ENCODE measurements at places on chromosomes 2 and 18.
A peak's percentile ranks its signal among the peaks of the same experiment; 100 is the strongest.

DNA sequence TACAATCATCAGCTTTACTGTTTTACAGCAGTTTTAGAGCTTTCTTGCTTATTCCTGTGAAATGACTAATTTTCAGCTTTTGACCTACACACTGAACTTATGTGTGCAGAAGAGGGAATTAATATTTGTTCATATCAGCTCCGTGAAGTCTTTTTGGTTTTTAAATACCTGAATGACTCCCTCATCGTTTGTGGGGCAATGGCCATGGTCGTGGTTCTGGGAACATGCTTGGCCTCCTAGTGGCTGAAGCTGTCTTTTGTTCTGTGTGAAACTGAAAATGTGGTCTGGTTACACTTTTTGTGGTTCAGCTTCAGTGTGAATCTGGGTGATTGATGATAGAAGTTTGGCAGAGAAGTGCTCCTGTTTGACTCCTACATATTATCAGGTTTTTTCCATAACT lies 408.1 kb downstream of the THSD7B start:
- no peak for DNase-seq

GRCh38 chr18:46051731-46052461 lies 20.2 kb downstream of the PSTPIP2 start:
- no peak for DNase-seq

DNA sequence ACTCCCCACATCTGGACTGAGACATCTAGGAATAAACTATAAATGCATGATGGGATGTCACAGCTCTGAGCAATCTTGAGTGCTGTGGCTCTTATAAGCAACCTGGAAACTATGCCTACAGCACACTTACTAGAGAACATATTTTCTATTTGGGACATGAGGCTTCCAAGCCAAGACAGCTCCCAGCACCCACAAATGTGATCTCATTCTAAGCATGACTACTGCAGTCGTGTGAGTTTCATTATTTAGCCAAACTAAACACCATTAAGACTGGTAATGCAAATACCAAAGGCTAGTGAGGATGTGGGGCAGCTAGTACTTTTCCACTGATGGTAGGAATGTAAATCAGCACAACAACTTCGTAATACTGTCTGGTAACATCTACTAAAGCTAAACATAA lies 72.5 kb downstream of the RTTN start:
- peak; percentile 29 for DNase-seq

GRCh38 chr2:45888167-45888566 lies 236.7 kb downstream of the PRKCE start:
- no peak for DNase-seq

GRCh38 chr2:65453916-65454315 lies 21.5 kb upstream of the SPRED2 start:
- DNase-seq, result no peak

- DNase-seq, result no peak
Observed at GRCh38 chr2:205646680-205647079, 35.6 kb upstream of the NRP2 start.

- DNase-seq, result no peak
Observed at GRCh38 chr18:68519336-68519735, 195.6 kb downstream of the TMX3 start.

DNA sequence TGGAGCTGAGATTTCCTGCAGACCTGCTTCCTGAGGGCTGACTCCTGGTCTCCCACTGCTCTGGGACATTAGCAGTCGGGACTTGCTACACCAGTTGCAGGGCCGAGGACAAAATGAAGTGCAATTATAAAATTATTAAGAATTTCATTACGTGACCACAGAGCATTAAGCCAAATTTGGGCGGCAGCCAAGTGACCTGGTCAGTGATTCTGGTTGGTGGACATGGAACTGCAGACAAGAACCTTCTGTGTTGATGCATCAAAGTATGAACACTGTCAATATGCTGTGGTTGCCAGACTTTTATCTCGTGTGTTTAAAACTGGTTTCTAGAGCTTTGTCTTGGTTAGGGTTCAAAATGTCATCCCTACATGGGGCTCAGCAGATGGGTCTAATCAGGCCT lies 24.8 kb downstream of the SH3RF3 start:
- no peak for DNase-seq

GRCh38 chr18:10262566-10262965 lies 191.9 kb upstream of the APCDD1 start:
- DNase-seq, result no peak

DNA sequence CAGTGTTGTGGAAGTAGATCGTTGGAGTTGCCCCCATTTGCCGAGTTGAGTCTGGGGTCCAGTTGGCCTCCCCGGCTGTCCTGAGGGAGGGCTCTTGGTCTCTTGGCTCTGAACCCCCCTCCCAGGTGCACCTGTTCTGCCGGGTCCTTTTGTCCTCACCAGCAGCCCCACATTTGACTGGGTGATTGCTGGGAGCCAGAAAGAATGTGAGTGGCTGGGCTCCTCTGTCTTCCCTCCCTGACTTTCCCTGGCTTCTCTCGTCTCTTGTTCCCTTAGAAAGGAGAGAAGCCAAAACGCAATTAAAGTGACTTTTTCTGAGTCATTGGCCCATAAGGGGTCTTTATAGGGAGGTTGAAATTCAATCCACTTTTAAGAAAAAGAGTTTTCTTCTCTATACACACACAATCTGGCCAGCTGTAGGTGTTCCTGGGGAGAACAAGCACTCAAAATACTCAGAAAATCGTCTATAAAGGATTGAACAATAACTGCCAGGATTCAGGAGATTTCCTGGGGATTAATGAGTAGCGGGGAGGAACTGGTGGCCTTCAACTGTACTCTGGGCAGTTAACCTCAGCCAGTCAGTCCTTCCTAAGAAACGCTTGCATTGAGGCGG lies 131.0 kb downstream of the TMEM182 start:
- no peak for DNase-seq

DNA sequence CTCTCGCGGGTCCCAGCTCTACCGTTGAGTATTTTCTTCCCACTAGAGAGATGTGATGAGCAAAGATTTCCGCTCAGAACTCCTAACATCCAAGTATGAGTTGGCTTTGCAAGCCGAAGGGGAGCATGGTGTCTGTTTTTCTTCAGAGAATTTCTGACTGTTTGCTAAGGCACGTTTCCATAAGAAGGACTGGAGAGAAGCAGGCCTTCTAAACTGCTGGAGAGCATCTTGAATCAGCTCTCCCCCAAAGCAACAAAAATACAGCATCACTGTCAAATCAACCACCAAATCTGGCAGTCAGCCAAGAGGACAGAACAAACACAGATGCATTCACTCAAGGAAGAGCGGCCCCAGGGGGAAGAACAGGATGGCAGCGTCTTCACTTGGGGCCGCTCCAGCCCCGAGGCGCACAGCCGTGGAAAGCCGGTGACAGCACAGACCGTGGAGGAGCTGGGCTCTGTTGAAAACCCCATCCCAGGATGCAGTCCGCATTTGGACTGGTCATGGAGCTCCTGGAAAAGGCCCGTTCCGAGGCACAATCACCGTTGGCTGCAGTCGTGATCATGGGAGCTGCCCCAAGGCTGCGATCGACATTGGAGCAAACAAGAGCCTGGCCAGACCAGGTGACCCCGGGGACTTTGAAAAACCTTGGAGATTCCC lies 101.4 kb downstream of the NFATC1 start:
- DNase-seq, result peak; percentile 50

- no peak for DNase-seq
Observed at GRCh38 chr18:37661478-37661877, 95.9 kb upstream of the CELF4 start.

- no peak for DNase-seq
Observed at GRCh38 chr2:205156457-205156856, 525.8 kb upstream of the NRP2 start.

DNA sequence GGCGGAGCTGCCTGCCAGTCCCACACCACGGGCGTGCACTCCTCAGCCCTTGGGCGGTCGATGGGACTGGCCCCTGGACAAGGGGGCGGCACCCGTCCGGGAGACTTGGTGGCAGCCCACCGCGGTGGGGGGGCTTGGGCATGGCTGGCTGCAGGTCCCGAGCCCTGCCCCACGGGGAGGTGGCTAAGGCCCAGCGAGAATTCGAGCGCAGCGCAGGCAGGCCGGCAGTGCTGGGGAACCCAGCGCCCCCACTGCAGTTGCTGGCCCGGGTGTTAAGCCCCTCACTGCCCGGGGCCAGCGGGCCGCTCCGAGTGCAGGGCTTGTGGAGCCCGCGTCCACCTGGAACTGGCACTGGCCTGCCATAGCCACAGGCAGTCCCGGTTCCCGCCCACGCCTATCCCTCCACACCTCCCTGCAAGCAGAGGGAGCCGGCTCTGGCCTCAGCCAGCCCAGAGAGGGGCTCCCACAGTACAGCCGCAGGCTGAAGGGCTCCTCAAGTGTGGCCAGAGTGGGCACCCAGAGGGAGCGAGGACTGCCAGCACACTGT lies 742.9 kb upstream of the DDX18 start:
- no peak for DNase-seq

- no peak for DNase-seq
Observed at GRCh38 chr2:114405247-114406116, 37.0 kb upstream of the DPP10 start.

DNA sequence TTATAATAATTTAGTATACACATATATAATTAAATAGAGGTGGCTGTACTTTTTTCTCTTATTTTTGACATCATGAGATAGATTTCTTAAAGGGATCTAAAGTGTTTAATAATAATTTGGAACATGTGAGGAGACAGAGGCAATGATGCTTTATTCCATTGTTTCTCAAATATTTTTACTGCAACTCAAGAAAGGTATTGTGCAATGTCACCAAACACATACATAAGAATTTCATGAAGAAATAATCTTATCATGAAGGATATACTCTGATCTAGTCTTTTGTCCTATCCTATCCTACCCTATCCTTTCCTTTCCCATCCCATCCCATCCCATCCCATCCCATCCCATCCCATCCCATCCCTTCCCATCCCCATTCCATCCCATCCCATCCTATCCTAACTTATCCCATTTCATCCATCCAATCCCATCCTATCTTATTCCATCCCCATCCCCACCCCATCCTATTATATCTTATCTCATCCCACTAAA lies 232.1 kb upstream of the SMIM21 start:
- DNase-seq, result no peak

GRCh38 chr2:129796801-129797488 lies 182.5 kb upstream of the RAB6C start:
- no peak for DNase-seq

DNA sequence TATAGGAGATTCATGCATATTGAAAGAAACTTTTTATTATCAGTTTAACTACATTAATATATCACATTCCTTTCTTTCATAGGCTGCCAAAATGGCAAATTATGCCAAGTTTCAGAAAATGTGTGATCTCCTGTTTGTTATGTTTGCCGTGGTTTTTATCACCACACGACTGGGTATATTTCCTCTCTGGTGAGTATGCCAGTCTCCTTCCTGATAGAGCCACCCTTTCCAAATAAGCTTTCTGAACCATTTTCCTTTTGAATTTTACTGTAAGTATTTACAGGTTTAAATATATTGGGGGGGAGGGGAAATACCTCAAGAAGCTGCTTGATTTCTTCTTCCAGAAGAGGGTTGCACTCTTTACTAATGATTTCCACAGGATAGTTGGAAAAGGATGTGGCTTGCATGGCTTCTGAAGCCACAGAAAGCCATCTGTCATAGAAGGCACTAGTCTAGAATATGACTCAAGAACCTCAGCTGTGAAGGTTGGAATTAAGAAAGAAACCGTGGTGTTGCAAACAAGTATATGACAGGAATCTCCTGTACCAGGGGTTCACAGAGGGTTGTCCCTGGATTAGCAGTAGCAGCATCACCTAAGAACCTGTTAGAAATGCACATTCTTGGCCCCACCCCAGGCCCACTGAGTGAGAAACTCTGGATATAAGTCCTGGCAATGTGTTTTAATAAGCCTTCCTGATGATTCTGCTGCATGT lies 84.5 kb upstream of the NOSTRIN start:
- no peak for DNase-seq

- DNase-seq, result peak; percentile 90
Observed at GRCh38 chr2:189350540-189351209, 90.6 kb upstream of the WDR75 start.

GRCh38 chr2:9168821-9169221 lies 37.8 kb upstream of the ASAP2 start:
- peak; percentile 69 for DNase-seq

GRCh38 chr2:189951791-189952535 lies 110.6 kb downstream of the MSTN start:
- no peak for DNase-seq

DNA sequence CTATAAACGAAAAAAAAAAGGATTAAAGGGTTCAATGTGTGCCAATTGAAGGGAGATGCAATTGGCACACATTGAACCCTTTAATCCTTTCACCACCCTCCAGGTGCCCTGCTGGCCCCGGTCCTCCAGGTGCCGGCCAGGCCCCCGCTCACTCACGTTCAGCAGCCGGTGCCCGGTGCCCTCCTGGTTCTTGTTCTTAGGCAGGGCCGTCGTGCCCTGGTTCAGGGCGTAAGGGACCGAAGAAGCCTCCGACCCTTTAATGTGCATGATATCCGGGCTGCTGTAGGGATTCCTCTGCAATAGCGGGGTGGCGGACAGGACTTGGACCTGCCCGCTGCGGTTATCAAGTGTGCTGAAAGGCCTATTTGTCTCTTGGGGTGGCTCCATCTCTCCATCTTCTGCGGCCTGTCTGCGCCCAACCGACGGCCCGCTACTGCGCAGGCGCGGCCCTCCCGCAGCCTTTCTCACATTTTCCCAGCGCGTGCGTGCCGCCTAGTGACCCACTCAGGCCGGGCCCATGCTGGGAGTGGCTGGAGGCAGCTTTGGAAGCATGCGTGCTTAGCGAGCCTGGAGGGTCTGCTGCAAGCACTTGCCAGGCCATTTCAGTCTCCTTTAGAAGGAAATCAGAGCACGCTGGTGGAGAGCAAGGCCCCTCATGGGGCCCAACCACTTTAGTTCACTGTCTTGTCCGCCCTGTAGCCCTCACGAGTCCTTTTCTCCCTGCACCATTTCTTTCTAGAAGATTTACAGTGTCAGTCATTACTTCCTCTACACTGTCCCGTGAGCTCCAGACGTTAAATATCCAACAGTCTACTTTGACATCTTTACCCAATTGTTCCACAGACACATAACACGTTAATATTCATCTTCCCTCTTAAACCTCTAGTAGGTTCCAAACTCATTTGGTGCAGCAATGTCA lies 24.3 kb downstream of the TMEM237 start:
- peak; percentile 80 for DNase-seq

DNA sequence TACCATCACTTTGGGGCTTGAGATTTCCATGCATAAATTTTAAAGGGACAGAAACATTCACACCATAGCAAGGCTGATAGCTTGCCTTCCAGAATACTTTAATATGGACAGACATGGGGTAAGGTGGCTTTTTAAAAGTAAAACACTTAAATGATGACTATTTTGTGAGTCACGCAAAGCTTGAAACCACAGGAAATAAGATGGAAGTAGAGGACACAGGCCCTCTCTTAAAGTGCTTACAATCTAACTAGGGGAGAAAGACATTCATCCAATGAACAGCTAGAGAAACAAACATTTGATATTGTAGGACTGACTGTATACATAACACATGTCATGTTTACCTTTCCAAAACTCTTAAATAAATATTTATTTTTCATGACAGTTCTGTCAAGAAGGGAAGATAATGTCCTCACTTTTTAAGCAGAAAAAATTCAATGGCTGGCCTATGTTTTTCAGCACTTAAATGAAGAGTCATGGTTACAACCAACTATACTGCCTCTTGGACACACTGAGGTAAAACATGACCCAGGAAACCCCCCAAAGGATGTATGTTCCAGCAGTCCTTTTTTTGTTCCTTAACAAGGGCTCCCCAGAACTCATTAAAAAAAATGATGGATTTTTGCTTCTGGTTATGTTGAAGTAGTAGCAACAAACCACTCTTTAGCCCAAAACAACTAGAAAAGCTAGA lies 120.0 kb upstream of the RBMS1 start:
- DNase-seq, result no peak
